ENCODE measurements at places on chromosomes 3 and 15. TPM values are rescaled to one million over a fixed set of nuclear protein-coding genes. Genes with fewer than 3 reads are reported as not detected.

CHP1 gene
- total RNA-seq = 387 TPM

TTC23 gene
- 25.0 TPM for total RNA-seq

GRK7 gene
- total RNA-seq = 0.37 TPM

EFCC1 gene
- total RNA-seq = 12.3 TPM

THSD4 gene
- total RNA-seq = 38.0 TPM

CHRNA3 gene
- not detected for total RNA-seq

PSMD2 gene
- total RNA-seq = 172 TPM

SLC51B gene
- total RNA-seq = not detected

HTR3E gene
- total RNA-seq = not detected

CSPG4 gene
- 33.2 TPM for total RNA-seq

CACNA2D3 gene
- 54.0 TPM for total RNA-seq

TUSC7 gene
- total RNA-seq = not detected

EIF4G1 gene
- total RNA-seq = 203 TPM

SNX22 gene
- total RNA-seq = not detected

TNFAIP8L3 gene
- total RNA-seq = not detected

PRR23A gene
- total RNA-seq = not detected

LYZL4 gene
- not detected for total RNA-seq

SERINC4 gene
- not detected for total RNA-seq

SCN11A gene
- not detected for total RNA-seq

WDR72 gene
- not detected for total RNA-seq

MME gene
- 16.5 TPM for total RNA-seq

SCAMP2 gene
- total RNA-seq = 104 TPM

FETUB gene
- not detected for total RNA-seq

DNAH12 gene
- total RNA-seq = not detected

STAB1 gene
- total RNA-seq = 79.9 TPM

ADGRG7 gene
- not detected for total RNA-seq

CNTN6 gene
- total RNA-seq = not detected

FOXL2NB gene
- total RNA-seq = not detected

RETNLB gene
- not detected for total RNA-seq

EFCAB12 gene
- 4.0 TPM for total RNA-seq

ITIH3 gene
- 9.4 TPM for total RNA-seq

Measured in stomach (tissue), 19 donors.